CD4-positive, alpha-beta T cell treated with Interleukin-10 for 1 hour (primary cell): ENCODE measurements at places on chromosomes 13 and 19.

DNA sequence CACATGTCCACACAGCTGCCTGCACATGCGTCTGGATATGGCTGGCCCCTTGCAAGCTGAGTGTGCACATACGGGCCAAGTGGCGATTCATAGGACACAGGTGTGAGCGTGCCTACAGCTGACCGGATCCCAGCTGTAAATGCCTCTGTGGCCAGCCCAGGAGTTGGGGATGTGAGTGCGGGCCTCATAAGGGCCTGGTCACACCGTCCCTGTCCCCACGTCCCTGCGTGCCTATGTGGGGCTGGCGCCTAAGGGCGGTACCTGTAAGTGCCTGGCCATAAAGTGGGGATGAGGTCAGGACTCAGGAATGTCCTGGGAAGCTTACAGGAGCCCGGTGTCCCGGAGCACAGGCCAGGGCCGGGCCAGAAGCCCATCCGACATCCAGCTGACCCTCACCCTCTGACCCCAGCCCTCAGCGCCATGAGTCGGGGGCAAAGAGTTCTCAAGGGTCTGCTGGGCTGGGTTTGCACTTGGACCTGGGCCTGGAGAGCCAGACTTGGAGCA is 1.3 kb upstream of the ARHGAP45 start:
- DNase-seq, result no peak

DNA sequence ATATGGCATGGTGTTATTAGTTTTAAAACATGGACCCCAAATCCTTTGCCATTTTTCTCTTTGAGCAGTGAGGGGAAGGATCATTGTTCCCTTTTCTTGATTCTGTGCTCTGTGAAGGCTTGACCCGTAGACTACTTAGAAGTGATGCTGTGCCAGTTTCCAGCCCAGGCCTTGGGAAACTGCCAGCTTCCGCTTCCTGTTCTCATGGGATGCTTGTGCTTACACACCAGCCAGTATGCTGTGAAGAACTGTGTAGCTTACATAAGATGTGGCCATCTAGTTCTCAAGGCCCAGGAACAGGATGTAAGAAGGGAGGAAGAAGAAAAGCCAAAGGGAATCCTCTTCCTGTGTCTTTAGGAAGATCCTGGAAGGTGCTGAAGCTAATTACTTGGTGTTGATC is 180.9 kb downstream of the PCCA start:
- DNase-seq, result no peak

DNA sequence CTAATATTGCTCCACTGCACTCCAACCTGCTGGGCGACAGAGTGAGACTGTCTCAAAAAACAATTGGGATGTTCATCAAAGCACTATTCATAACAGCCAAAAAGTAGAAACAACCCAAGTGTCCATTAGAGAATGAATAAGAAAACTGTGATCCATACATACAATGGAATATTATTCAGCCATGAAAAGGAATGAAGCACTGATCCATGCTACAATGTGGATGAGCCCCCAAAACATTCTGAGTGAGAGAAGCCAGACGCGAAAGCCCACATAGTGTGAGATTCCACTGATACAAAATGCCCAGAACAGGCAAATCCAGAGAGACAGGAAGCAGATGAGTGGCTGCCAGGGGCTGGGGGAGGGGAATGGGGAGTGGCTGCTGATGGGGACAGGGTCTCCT is 16.0 kb downstream of the KLF2 start:
- DNase-seq, result no peak

GRCh38 chr19:35299523-35300338 is 7.8 kb downstream of the MAG start:
- no peak for DNase-seq

GRCh38 chr13:70505809-70506208 is 397.6 kb upstream of the KLHL1 start:
- DNase-seq, result no peak

GRCh38 chr19:29505097-29505824 is 20.5 kb upstream of the VSTM2B start:
- no peak for DNase-seq

- DNase-seq, result peak; percentile 67
Observed at GRCh38 chr13:111177081-111177711, 62.1 kb downstream of the ARHGEF7 start.

GRCh38 chr19:6788896-6789295 is 16.4 kb downstream of the VAV1 start:
- no peak for DNase-seq

DNA sequence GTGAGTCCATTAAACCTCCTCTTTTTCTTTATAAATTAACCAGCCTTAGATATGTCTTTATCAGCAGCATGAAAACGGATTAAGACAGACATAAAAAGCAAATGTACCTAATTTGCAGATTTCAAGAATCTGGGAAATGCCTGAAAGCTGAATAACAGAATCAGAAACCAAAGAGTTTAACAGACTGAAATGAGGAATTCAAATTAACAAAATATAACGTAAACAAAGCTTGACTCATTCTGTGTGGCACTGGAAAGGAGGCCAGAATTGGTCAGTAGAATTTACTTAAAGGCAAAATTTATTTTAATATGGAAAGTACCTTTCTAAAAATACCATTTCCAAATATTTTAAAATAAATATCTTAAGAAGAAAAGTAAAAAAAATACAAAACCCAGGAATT is 540.6 kb upstream of the HTR2A start:
- DNase-seq, result no peak

GRCh38 chr13:99425485-99426341 is 75.6 kb upstream of the TM9SF2 start:
- DNase-seq, result peak; percentile 69

GRCh38 chr13:85543144-85543543 is 256.1 kb downstream of the SLITRK6 start:
- no peak for DNase-seq

- peak; percentile 86 for DNase-seq
Observed at GRCh38 chr19:14031719-14032480, at the start of gene IL27RA. TSS of gene IL27RA (plus strand) at chr19:14031762. CDS start at chr19:14031873, 111 bp downstream.

GRCh38 chr13:28819046-28819730 is 951 bp upstream of the MTUS2 start:
- no peak for DNase-seq

- DNase-seq, result no peak
Observed at GRCh38 chr13:98559169-98559568, 17.7 kb downstream of the STK24 start.

- DNase-seq, result no peak
Observed at GRCh38 chr19:2027361-2027760, 11.8 kb upstream of the BTBD2 start.

GRCh38 chr13:26759907-26760831 is at the start of gene GPR12:
TSS of gene GPR12 (minus strand) at chr13:26760786. CDS start at chr13:26759827, 959 bp downstream.
- no peak for DNase-seq

GRCh38 chr19:17520865-17521264 is 9.4 kb downstream of the PGLS start:
- DNase-seq, result no peak

DNA sequence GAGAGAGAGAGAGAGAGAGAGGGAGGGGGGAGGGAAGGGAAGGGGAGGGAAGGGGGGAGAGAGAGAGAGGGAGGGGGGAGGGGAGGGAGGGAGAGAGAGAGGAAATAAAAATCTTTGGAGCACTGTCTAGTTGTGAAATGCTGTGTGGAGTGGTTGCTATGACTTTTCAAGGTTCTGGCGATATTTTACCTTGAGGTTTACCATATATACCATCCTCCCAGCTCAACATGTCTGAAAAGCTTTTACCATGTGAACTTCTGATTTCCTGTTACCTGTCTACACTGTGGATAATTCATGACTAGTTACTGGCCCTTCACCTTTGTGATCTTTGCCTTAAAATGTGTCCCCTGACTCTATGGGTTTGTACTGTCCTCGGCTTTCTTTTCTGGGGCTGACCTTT is 38.2 kb downstream of the SERP2 start:
- no peak for DNase-seq

GRCh38 chr19:54795758-54796157 is 7.7 kb upstream of the KIR2DL4 start:
- no peak for DNase-seq

GRCh38 chr13:101579281-101579802 is 126.9 kb downstream of the ITGBL1 start:
- no peak for DNase-seq

DNA sequence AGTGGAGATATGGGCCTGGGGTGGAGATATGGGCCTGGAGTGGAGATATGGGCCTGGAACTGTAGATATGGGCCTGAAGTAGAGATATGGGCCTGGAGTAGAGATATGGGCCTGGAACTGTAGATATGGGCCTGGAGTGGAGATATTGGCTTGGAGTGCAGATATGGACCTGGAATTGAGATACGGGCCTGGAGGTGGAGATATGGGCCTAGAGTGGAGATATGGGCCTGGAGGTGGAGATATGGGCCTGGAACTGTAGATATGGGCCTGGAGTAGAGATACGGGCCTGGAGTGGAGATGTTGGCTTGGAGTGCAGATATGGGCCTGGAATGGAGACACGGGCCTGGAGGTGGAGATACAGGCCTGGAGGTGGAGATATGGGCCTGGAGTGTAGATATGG is 402 bp downstream of the KIR3DL3 start:
- DNase-seq, result no peak

DNA sequence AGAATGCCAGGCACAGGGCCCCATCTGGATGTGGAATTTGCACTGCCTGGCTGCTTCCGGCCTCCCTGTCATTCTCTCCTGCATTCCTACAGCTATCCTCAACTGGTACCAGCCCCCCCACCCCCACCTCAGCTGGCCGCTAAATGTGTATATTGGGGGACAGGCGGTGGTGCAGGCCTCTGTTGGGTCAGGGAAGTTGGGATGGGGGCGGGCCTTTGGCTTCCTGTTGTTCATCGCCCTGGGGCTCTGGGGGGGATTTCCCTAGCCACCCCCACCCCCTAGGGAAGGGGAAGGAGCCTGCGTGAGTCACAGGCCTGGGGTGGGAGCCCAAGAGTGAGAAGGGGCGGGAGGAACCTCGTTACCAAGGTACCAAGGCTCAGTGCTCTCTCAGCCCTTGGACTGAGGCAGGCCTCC is 10.6 kb downstream of the POU2F2 start:
- DNase-seq, result peak; percentile 86

- DNase-seq, result no peak
Observed at GRCh38 chr13:27905650-27906049, 14.2 kb upstream of the PDX1 start.

DNA sequence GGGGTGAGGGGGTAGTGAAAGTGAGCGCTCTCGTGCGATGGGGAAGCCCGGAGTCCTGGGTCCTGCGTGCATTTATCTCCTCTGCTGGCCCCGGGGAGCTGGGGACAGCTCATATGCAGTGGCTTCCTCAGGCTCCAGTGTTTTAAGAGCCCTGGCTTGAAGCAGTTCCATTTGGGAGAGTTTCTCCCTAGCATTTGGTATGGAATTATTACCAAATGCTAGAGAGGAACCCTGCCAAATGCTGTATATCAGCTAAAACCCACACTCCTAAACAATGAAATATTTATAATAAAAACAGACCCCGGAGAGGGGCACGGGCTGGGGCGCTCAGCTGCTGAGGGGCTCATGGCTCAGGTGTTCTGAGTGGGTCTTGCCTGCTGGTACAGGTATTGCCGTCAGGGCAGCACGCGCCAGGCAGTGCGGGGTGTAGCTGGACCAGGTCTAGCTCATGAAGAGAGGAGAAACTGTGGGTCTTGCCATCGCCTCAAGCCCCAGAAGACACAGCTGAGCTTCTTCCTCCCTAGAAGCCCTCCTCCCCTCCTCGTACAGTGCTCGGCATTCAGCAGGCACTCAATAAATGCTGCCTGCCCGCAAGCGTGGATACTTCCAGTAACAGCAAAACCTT is 163.6 kb upstream of the ZNF536 start:
- no peak for DNase-seq

DNA sequence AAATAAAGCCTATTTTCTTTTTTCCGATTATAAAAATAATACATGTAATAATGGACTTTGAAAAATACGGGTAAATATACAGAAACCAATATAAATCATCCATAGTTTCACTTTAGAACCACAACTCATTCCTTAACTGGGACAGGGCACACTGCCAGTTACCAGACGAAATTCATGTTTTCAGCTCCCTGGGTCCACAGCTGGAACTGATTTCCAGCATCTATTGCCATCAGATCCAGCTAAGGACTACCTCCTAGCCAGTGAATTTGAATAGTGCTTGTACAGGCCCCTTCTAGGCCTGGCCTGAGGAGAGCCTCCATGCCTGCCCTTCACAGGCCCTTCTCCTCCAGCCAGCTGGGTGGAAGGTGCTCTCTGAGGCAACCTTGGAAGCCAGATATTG is 30.0 kb upstream of the ATP12A start:
- DNase-seq, result no peak

GRCh38 chr19:38211151-38211591 is 12.9 kb downstream of the DPF1 start:
- no peak for DNase-seq

- no peak for DNase-seq
Observed at GRCh38 chr19:28217022-28217421, 995.9 kb downstream of the UQCRFS1 start.
